HEK293T (cell line): ENCODE measurements at places on chromosomes 5 and 9.

DNA sequence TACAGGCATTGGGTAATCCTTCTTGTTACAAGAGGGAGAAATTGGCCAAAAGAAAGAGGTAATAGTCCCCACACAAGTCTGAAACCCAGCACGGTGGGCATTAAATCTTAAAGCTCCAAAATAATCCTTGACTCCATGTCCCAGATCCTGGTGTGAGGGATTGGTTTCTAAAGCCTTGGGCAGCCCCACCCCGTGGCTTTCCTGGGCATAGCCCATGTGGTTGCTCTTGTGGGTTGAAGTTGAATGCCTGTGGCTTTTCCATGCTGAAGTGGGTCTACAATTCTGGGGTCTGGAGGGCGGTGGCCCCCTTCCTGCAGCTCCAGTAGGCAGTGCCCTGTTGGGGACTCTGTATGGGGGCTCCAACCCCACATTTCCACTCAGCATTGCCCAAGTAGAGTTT, 91.8 kb upstream of the LARP1 start:
- DNase-seq, result no peak

- DNase-seq, result peak; percentile 90
These were observed 107.0 kb downstream of the ZNF354C start for GRCh38 chr5:179166886-179167841.

DNA sequence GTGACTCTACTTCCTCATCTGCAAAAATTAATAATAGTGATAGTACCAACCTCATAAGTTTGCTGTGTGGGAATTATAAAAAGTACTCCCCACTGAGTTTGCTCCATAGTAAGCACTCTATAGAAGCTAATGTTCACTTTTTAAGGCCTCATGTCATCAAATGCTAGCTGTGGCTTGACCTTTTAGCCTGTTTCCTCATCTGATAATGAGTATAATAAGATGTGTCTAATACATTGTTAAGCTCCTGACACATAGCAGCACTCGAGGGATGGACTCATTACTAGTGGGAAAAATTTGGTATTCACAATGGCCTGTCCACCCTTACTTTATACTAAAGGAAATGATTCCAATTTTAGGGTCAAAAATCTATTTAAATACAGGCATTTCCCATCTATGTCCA, 26.1 kb upstream of the CAST start:
- DNase-seq, result no peak

- peak; percentile 88 for DNase-seq
These were observed at the start of gene NCS1 for GRCh38 chr9:130172161-130172857. Gene NCS1 (plus strand): TSS chr9:130172404. CDS start chr9:130172664, 260 bp downstream.

GRCh38 chr9:28503573-28503972, 930.3 kb upstream of the C9orf72 start:
- no peak for DNase-seq

DNA sequence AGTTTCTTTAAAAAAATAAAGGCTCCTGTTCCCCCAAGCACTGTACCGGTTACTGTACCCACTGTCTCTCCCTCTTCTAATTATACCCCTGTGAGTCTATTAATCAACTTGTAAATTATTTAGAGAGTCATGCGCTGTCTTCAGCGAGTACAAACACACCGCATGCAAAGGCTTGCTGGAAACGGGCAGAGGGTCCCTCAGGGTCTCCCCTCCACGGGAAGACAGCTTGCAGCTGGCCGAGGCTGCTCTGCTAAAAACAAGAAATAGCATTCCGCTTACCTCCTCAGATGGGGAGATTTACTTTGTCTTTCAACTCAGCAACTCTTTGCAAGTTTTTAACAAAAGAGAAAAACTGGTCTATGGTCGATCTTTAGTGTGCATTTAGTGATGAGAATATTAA, 71.8 kb downstream of the AK8 start:
- DNase-seq, result no peak

DNA sequence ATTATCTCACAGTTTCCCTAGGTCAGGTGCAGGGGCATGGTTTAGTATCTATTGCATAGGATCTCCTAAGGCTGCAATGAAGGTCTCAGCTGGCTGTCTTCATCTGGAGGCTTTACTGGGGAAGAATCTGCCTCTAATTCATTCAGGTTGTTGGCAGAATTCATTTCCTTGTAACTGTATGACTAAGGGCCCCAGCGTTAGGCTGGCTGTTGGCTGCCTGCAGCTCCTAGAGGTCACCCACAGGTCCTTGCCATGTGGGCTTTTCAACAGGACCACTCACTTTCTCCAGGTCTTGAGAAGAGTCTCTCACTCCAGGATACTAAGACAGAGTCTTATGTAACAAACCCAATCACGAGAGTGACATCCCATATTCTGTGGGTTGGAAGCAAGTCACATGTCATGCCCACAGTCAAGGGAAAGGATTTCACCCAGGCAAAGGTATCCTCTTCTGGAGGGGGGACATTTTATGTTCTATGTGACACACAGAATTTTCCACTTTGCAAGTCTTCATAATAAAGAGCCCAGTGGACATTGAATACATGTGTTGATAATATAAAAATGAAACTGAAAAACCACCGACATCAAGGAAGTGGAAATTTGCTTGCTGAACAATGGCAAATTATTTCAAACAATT, 38.2 kb downstream of the HMHB1 start:
- no peak for DNase-seq

- no peak for DNase-seq
These were observed 34.7 kb downstream of the ADAM19 start for GRCh38 chr5:157540707-157541446.

DNA sequence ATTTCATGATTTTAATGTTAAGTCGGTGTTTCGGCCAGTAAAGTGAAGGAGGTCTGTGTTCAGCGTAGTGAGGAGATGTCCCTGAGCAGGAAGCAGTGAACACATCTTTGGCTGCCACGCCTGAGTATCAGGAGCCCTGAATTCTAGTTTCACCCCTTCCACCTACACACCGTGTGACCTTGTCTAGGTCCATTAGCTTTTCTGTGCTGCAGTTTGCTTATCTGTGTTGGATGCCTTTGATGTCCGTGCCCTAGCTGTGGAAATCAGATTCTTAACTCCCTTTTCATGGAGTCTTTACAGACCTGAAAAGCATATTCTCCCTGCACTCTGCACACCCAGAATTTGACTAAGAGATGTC, 601 bp downstream of the FBXO38 start:
- peak; percentile 8 for DNase-seq

DNA sequence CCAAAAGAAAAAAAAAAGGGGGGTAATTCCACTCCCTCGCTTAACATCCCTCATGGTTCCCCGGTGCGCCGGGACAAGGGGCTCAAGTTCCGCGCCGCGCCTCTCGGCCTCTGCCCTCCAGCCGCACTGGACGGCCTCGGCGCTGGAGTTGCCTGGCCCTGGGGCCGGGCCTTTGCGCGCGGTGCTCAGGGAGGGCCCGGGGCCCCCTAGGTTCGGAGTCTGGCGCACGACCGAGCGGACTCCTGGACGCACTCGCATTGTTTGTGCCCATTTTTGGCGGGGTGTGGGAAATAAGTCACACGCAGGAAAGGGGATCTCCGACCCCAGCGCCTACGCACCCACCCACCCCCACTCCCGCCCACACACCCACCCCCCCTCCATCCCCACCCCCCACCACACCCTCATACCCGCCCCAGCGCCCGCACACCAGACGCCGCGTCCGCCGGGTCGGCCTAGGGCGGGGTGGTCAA, 381 bp downstream of the MED22 start:
- DNase-seq, result peak; percentile 55

DNA sequence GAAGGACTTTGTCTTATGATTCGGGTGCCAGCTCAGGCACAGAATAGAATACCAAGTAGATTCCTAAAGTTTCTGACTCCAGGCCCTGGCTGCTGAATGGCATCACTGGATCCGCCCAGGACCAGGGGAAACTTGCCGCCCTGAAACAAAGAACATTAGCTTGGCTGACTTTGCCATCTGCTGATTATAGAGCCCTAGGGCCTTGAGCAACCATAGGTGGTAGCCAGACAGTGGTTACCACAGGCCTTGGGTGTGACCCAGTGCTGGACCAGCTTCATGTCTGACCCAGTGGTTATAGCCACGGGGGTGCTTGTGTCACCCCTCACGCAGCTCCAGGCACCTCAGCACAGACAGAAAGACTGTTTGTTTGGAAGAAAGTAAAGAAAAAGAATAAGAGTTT, 62.7 kb downstream of the SSBP2 start:
- DNase-seq, result no peak
